ENCODE measurements at places on chromosomes 7 and 10. TPM values are rescaled to one million over a fixed set of nuclear protein-coding genes. Genes with fewer than 3 reads are reported as not detected.
A peak's percentile ranks its signal among the peaks of the same experiment; 100 is the strongest.

DNA sequence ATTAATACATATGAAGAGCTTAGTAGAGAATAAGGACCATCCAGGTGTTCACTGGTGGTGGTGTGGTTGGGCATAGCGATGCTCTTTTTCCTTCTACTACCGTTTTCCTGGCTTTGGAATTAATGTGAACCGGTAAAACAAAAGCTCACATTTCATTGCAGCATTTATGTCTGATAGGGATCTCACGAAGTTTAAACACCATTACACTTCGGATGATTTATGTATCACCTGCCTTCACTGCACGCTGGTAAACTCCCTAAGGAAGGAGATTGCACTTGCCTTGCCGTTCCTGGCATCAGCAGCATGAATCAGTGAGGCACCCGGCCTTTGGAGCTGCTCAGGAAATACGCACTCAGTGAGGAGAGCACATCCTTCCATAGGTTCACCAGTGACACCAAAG, 47.5 kb downstream of the WIPF3 start:
- DNase-seq = no peak

DNA sequence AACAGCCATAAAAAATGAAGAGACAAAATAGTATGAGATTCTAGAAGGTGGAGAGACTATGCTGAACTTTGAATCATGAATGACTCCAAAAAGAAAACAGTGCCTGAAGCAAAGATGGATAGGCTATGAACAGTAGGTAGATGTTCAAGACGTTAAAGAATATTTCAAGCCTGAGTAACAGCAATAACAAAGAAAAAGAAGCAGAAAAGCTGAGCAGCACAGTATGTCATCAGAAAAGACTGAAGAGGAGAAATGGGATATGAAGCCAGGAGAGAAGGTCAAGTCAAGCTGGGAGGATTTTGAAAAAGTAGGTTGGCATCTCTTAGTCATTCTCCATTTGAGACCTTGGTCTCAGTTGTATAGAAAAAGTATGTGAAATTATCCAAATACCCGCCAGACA, 484.4 kb downstream of the SORCS1 start:
- DNase-seq = no peak

DNA sequence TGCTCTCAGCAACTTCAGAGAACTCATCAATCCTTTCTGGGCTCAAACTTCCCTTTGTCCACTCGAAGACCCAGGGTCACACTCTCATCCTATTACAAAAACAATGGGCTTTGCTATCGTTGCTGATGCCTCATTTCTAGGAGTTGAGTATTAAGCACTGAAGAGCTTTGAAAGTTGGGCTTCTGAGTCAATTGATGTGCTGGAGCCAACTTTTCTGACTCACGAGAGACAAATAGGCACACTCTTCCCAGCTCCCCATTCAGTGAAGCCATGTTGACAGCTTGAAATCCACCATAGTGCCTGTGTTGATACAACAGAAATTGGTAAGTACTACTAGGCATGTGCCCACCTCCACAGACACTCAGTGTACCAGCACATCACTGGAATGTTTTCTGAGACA, 97.5 kb upstream of the PRSS58 start:
- DNase-seq = peak; percentile 83

- DNase-seq = no peak
Observed at GRCh38 chr10:131000743-131001142, 310.8 kb downstream of the TCERG1L start.

DNA sequence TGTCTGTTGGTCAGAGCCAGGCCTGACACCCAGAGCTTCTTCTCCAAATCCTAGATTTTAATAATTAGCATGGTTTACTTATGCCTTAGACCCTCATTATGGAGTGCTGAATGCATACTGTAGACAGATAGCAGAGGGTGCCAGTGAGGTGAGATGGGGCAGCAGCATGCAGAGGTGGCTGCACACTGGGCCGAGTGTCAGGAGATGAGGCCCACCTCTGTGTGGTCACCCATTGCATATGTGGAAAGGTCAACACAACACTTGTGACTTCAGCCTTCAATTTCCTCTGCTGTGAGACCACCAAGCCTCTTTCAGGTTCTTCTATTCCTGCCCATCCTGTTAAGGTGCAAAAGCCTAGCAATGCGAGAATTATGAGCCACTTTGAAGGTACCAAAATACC, 39.7 kb upstream of the NMT2 start:
- no peak for DNase-seq

GRCh38 chr10:37721100-37721499, 136.3 kb downstream of the ZNF248 start:
- peak; percentile 54 for DNase-seq

DNA sequence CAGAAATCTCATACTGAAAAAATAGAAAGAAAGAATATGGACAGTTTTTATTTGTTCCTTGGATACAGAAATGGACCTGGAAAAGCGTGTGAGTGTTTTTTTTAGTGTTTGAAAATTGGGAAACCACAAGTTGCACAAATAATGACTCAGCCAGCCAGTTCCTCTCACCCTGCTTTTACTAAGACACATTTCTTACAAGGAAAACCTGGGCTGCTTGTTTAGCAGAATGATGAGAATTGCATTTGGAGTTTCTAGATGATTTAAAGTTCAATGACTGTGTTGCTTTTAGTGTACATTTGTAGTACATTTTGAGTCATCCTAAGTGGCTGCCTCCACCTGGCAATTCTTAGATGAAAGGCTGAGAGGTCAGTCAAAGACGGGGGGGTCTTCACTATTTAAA, 218.7 kb downstream of the ABCA13 start:
- peak; percentile 31 for DNase-seq

DNA sequence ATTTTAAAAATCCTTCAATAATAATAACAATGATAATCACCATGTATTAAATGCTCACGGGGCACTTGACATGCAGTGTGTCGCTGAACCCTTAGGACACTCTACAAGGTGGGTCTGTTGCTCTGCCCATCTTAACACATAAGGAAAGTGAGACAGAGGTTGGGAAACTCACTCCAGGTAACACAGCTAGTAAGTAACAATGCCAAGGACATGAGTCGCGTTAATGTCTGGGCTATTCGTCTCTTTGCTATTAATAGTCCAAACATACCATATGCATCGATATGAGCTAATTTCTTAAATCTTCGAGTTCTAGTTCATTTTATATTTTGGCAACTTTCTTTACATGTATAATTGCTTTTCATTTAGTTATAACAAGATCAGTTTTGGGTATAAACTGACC, 79.5 kb downstream of the BEND7 start:
- peak; percentile 47 for DNase-seq

- DNase-seq = no peak
Observed at GRCh38 chr10:88763441-88763840, 3.6 kb downstream of the LIPN start.

DNA sequence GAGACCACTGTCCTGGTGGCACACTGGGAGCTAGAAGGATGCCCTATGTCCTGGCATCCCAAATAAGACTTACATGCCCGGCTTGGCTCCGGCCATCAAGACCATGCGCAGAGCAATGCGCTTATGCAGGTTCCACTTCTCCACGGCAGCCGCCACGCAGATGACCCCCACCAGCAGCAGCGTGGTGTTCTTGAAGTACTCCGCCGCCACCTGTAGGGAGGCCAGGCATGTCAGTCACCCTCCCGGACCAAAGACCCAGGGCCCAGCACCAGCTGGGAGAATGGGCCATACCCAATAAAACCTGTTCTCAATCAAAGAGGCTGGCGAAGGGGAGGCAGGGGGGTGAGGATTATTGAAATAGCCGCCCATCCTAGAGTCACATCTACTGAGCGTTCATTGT, 19.9 kb downstream of the SLC13A4 start:
- no peak for DNase-seq

- DNase-seq = no peak
Observed at GRCh38 chr7:31020652-31021051, 31.5 kb upstream of the ADCYAP1R1 start.

DNA sequence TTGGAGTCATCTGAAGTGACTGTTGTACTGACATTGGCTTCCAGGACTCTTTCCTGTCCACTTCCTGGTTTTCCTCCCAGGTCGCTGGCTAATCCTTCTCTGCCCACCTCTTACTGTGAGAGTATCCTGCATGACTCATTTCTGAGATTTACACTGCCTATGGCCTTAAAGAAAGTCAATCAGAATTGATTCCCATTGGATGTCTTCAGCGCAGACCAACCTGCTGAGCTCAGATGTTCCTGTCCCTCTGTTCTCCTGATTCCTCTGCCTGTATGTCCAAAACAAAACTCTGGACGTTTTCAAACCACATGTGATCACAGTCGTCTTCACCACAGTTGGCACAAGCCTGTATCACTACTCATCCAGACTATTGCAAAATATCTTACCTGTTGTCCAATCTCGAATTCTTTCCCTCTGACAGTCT, 262.1 kb downstream of the CREB5 start:
- no peak for DNase-seq

GRCh38 chr7:136853654-136854053, 14.8 kb upstream of the CHRM2 start:
- DNase-seq = no peak

TRPV5 gene
- total RNA-seq = not detected

LRRC18 gene
- total RNA-seq = not detected

JAZF1 gene
- total RNA-seq = 15.9 TPM

MLXIPL gene
- total RNA-seq = 0.29 TPM

STEAP1B gene
- 31.8 TPM for total RNA-seq

SUV39H2 gene
- 6.9 TPM for total RNA-seq

FFAR4 gene
- total RNA-seq = not detected

POLR2J2 gene
- total RNA-seq = 8.3 TPM

FRMD4A gene
- 42.4 TPM for total RNA-seq

SOSTDC1 gene
- under 0.01 TPM for total RNA-seq

Measured in osteoblast (primary cell).